ENCODE measurements at places on chromosomes 6 and 20.
A peak's percentile ranks its signal among the peaks of the same experiment; 100 is the strongest.

DNA sequence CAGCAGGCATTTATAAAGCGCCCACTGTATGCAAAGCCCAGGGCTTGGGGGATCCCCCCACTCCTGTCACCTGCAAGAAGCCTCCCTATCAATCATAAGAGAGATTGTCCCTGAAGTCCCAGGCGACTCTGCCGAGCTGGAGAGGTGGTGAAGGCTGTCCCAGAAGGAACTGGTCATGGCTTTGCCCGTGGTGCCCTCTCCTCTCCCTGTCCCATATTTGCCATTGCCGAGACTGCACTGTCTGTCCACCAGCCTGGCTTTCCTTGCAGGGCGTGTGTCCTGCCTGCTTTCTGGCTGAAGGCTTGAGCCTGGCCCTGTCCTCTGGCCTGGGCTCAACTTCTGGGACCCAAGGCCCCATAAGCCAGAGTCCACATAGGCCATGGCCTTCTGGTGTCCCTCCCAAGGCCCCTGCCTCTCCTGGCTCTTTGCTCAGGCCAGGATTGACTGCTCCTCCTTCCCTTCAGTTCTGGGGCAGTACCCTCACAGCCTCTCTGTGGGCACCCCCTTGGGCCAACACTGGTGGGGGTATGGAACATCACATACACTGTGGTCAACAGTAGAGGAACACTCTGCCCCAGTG lies 46.9 kb downstream of the CPXM1 start:
- no peak for ATAC-seq

GRCh38 chr6:146028252-146028795 lies 538 bp upstream of the GRM1 start:
- ATAC-seq: no peak

GRCh38 chr6:104170401-104170800 lies 689.3 kb downstream of the HACE1 start:
- no peak for ATAC-seq

DNA sequence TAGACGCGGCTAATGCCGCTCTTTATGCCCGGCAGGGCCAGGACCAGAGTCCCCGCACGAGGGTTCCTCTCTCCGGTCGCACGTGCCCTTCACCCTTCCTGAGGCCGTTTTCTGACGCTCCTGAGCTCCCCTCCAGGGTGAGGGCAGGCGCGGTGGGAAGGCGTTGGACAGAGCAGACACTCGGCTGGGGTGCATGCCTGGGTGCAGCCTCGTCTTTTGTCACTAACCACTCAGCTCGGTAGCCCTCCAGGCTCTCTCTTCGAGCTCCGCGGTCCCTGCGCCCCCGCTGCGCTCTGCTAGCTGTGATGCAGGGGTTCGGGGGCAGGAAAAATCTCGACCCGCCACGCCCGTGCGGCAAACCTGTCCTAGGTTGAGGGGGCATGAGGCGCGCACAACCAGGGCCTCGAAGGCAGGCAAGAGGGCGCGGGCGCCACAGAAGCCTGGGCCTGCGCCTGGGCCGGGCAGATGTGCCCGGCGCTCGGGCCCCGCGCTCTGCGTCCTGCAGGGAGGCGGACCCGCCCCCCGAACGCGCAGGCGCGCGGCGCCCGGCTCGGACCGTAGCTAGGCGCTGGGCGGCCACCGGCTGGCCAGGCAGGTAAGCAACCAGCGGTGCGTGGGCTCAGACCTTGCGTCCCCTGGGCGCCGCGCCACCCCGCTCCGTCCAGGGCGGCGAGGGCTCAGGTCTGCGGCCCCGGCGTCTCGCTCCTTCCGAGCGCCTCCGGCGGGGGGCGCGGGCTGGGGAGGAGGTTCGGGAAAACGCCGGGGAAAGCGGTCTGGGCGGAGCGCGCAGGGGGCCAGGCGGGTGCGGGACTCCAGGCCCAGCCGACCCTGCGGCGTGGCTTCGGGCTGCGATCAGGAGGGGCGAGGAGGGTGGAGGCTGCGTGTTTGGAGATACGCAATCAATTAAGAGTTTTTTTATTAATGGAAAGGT lies at the start of gene L3MBTL1:
Gene L3MBTL1, plus strand, starts transcription at position 548 of the 931 bp plus-strand sequence. CDS start 5,807 bp downstream, outside the sequence.
- ATAC-seq: peak; percentile 59

DNA sequence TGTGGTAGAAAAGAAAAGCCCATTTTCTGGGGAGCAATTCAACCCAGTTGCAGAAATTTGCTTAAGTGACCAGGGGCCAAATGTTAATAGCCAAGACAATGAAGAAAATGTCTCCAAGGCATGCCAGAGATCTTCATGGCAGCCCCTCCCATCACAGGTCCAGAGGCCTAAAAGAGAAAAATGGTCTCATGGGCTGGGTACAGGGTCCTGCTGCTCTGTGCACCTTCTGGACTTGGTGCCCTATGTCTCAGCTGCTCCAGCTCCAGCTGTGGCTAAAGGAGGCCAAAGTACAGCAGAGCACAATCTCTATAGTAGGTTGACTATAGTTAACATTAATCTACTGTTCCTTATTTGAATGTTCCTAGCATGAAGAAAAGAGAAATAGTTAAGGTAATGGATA lies 44.7 kb downstream of the FRK start:
- no peak for ATAC-seq

DNA sequence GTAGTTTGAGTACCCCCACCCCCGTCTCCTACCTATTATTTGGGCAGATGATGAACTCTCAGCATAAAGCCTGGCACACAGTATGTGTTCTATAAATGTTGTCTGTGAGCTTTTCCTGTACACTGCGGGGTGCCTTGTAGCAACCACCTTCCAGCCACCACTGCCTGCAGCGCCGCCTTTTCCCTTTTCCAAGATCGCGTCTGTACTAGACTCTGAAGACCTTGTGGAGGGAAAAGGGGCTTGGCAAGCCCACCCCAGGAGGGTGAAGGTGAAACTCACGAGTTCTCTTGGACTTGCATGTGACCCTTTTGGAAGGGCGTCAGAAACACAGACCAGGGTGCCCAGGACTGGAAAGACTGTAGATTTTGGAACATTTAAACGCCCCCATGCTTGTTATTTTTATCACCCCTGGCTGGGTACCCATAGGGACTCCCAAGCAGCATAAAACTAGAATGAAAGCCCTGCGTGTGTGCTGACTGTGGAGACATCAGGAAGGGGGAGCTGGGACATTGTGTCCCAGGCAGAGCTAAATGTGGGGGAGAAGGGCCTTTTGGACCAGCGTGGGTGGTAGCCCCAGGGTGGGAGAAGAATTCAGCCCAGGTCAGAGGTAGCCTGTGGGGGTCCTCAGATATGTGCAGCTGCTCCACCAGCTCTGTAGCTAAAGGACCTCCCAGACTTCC lies 8.3 kb downstream of the BAK1 start:
- no peak for ATAC-seq

DNA sequence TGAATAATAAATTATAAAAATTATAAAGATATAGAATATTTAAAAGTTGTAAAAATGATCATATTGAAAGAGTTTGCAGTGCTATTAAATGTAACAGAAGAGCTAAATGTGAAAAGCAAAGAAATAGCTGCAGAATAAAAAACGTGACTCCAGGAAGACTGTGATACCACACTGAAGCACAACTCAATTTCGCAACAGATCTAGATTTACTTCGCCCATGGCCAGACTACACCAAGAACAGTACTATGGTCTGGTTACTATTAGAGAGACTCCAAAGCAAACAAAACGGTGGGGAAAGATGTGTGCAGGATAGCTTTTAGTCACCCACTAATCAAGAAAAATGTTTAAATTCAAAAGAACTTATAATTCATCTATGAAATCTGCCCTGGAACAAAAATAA lies 1.9 kb downstream of the CHD6 start:
- ATAC-seq: no peak

- ATAC-seq: no peak
These were observed 32.3 kb upstream of the HLA-A start for GRCh38 chr6:29909985-29910384.
